ENCODE measurements at places on chromosomes 1 and 21. TPM values are rescaled to one million over a fixed set of nuclear protein-coding genes. Genes with fewer than 3 reads are reported as not detected.

Gene KCNC4
- total RNA-seq = 9.2 TPM

Gene KLHDC9
- total RNA-seq = 7.1 TPM

Gene ADCY10
- total RNA-seq = 0.09 TPM

Gene CD52
- total RNA-seq = 238 TPM

Gene FYB2
- 5.1 TPM for total RNA-seq

Gene RHBDL2
- total RNA-seq = 1.3 TPM

Gene GCSAML
- 0.40 TPM for total RNA-seq

Gene OPTC
- not detected for total RNA-seq

Gene OLIG2
- 0.18 TPM for total RNA-seq

Gene PAQR6
- 3.0 TPM for total RNA-seq

Gene AKIRIN1
- 42.8 TPM for total RNA-seq

Gene TMEM69
- total RNA-seq = 13.8 TPM

Gene SERINC2
- 55.4 TPM for total RNA-seq

Gene HSF2BP
- 0.60 TPM for total RNA-seq

Gene RGS18
- total RNA-seq = 6.8 TPM

Gene COL9A2
- total RNA-seq = 16.0 TPM

Gene FHAD1
- total RNA-seq = 12.5 TPM

Gene RAB42
- 11.7 TPM for total RNA-seq

Gene VSIG8
- total RNA-seq = 0.23 TPM

Gene S100A16
- total RNA-seq = 70.6 TPM

Gene CD5L
- total RNA-seq = 6.1 TPM

Gene HCRTR1
- not detected for total RNA-seq

Gene IGFN1
- total RNA-seq = 0.97 TPM

Gene HLX
- total RNA-seq = 36.7 TPM

Gene SEC16B
- total RNA-seq = 1.3 TPM

Gene AMY1C
- total RNA-seq = 29.3 TPM

Gene CFH
- total RNA-seq = 80.7 TPM

Gene ST6GALNAC5
- total RNA-seq = 23.0 TPM

Gene KRTAP19-3
- not detected for total RNA-seq

Gene ERG
- 26.1 TPM for total RNA-seq

Gene CR2
- total RNA-seq = 3.6 TPM

Gene MYBPH
- total RNA-seq = not detected

Gene NUP210L
- total RNA-seq = 0.09 TPM

Gene LGR6
- total RNA-seq = 1.3 TPM

Gene HPCAL4
- 0.18 TPM for total RNA-seq

Gene GREM2
- total RNA-seq = 0.92 TPM

Gene OR2L5
- total RNA-seq = not detected

Gene PLA2G4A
- total RNA-seq = 7.3 TPM

Gene C1orf226
- total RNA-seq = 2.1 TPM

Gene S100A7
- not detected for total RNA-seq

Gene FCRLB
- 0.86 TPM for total RNA-seq

Gene SNRPE
- total RNA-seq = 71.7 TPM

Gene DIO1
- total RNA-seq = 1.9 TPM

Gene SH2D2A
- 1.6 TPM for total RNA-seq

Gene RUNX1
- total RNA-seq = 100 TPM

Gene ELAPOR1
- 25.0 TPM for total RNA-seq

Gene ARMH1
- total RNA-seq = 9.7 TPM

Gene ESPN
- 20.8 TPM for total RNA-seq

Gene CELA3B
- total RNA-seq = 6.7 TPM

Gene AMPD1
- 0.34 TPM for total RNA-seq

Gene TIMM17A
- 44.4 TPM for total RNA-seq

Gene HAX1
- 86.8 TPM for total RNA-seq

Gene OR2T2
- not detected for total RNA-seq

Gene EFCAB7
- 29.0 TPM for total RNA-seq
